ENCODE measurements at places on chromosomes 11 and 22.
A peak's percentile ranks its signal among the peaks of the same experiment; 100 is the strongest.

- DNase-seq = no peak
Measured at GRCh38 chr11:14916403-14916802, 24.4 kb upstream of the CYP2R1 start.

DNA sequence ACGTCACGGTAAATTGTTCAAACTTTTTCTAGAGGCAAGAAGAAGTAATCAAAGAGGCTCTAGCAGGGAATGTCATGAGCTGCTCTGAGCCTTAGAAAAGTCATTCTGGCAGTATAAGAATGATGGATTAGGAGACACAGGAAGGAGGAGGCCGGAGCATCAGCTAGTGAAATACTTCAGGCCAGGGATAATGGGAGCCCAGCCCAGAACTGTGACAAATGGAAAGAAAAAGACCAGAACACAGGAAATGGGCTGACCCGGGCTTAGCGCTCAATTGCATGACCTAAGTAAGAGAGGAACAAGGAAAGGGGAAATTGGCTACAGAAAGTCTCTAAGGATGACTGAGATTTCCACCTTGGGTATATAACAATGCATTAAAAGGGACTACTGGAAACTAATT is 108.6 kb downstream of the LARGE1 start:
- DNase-seq = peak; percentile 44

GRCh38 chr11:73931951-73932350 is 18.9 kb upstream of the DNAJB13 start:
- DNase-seq = no peak

DNA sequence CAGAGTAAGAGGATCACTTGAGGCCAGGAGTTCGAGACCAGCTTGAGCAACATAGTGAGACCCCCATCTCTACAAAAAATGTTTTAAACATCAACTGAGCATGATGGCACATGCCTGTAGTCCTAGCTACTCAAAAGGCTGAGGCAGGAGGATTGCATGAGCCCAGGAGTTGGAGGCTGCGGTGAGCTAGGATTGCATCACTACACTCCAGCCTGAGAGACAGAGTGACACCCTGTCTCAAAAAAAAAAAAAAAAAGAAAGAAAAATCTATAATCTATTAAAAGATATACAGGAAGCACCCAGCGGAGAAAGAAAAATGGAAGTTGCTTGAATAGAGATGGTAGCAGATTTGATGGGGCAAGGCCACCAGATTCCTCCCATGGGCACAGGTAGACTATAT is 61.8 kb downstream of the FAM83F start:
- no peak for DNase-seq

- no peak for DNase-seq
Measured at GRCh38 chr11:133570376-133570775, 38.1 kb upstream of the OPCML start.

DNA sequence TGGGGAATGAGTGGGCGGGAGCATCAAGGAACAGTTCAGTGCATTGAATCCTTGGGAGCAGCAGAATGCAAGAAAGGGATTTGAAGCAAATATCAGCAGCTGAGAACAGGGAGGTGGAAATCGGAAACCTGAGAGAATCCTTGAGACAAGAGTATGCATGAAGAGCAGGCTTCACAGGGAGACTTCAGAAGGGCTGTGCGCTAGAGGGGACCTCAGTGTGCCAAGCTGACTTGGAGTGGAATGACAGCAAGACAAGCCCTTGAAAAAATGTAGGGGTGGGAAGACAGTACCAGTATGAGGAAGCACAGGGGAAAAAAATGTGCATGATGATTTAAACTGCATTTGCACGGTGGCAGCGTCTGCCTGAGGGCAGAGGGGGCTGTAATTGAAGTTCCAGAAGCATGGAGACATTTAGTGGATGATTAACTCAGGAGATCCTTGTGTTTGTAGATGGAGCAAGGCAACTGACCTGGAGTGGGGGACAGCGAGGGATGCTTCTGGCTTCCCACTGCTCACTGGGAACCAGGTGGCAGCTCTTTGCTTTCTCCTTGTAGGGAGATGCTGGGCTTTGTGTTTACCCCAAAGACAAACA is 204.9 kb upstream of the PLET1 start:
- no peak for DNase-seq

DNA sequence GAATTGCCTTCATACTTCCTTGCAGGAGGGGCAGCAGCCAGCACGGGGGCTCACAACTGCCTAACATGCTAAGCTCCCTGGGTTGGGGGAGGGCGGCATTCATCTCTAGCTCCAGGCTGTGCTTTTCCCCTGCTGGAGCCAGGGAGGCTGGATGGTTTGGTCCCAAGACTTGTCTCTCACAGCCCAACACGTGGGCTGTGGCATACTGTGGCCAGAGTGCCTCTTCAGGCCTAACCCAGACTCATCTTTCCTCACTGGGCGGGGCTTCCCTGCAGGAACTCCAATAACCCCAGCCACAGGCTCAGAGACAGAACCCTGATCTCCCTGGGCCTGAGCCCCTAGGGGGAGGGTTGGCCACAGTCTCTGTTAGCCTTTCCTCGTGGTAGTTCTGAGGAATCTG is 121.9 kb upstream of the PLET1 start:
- DNase-seq = no peak

- no peak for DNase-seq
Measured at GRCh38 chr11:7485186-7486097, at the start of gene OLFML1. TSS of gene OLFML1 (plus strand) at chr11:7485506. CDS start at chr11:7485876, 370 bp downstream.
